ENCODE measurements at places on chromosomes 2 and 18.

DNA sequence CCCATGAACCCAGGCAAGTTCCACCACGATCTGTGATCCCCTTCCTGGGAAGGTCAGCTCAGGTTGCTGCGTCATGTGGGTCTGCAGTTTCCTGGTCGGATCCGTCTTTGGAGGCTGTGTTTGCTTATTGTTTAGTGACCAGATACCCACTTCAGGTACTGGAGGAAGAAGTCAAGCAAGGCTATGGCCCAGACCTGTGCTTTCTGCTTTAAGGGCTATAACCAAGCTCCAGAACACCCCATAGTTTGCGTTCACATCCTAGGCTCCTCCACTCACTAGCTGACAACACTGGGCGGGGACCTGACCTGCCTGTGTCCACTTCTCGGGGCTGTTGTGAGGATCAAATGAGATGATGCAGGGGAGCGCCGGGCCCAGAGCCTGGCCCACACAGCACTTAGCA, 44.0 kb downstream of the MAL start:
- DNase-seq, result no peak

DNA sequence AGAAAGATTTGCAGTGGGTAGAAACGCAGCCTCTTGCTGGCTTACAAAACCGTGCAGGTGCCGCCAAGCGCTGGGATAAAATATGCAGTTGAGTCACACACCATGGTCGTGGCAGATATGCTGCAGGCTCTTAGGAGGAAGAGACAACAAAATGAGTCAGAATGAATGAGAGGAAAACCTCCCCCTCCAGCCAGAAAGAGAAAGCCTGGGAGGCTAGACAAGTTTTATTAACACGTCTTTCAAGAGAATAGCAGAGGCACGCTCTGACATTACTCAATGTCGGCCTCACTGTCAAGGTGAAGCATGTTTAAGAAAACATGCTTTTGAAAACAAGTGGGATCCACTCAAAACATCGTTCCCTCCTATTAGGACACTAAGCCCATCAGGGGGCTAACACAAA, 37.1 kb upstream of the ZCCHC2 start:
- DNase-seq, result no peak

DNA sequence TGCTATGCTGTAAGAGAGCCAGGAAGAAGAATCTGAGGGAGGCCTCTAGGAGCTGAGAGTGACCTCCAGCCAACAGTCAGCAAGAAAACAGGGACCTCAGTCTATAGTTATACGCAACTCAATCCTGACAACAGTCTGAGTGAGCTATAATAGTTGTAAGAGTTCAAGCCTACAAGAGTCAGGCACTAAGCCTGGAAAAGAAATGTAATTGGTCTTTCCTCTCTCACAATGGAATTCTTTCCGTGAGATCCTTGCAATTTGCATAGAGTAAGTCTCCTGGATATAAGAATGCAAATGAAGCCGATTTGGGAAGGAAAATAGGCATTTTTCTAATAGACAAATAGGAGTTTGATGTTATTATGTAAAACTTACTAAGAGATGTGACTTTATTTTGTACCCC, 1332.6 kb upstream of the CELF4 start:
- DNase-seq, result no peak

DNA sequence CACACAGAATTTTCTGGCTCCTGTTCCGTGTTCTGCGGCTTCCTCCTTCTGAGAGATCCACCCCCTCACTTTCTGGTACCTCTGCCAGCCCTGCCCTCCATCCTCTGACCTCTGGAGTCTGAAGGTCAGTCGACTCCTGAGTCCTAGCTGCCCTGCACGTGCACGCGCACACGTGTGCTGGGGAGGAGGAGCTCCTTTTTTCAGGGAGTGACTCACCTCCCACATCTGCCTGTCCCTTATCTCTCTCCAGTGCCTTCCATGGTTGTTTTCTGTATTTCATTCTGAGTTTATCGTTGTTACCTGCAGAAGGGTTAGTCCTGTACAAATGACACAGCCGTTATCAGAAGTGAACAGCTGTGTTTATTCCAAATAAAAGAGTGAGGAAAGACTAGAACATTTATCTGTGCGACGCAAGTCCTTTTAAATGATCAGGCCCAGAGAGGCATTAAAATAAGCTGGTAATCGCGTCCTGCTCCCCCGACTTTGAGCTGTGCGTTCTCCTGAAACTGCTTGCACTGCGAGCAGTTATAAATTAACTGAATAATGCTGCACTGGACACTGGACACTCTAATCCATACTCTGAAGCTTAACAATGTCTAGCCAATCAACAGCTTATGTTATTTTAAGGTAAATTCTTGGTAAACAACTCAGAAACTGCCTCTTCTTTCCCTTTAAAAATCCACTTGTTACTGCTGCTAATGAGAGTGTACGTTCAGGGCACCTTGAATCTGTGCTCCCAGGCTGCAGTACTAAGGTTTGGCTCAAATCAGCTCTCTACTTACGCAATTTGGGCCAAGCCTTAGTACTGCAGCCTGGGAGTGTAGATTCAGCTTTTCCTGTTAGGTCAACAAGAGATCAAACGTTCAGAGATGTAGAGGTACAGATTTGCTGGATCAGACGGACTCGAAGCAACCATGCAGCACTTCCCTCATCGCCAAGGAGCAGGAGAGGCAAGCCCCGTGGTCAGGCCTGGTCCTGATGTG, 72.5 kb downstream of the GALR1 start:
- DNase-seq, result no peak

DNA sequence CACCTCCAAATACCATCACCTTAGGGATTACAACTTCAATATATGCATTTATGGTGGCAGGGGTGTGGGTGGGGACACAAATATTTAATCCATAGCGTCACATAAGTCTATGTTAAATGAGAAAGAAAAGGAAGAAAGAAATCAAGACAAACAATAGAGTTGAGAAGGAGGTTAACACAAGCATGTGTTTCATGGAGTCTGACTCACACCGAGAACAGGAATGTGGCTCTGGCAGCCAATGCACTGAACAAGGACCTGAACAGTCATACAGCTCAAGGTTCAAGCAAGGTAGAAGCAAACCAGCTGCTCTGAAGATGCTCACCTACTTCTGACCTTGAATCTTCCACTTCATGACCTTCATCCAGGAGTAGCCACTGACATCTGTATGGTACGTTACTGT, 36.2 kb upstream of the LPIN1 start:
- no peak for DNase-seq

DNA sequence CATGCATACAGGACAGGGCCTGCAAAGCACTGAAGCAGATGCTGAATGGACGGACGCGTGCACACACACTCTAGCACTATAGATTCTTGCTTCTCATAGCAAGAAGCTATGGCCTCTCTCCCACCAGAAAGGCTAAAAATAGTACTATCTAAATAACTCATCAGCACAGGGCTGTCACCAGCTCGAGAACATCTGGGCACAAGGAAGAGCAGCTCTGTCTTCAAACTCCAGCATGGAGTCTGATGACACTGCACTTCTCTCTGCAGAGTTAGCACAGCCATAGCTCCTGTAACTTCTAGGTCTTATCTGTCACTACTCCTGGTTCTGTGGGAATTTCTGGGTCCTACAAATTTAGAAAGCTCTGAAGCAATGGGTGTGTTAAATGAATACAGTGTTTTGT, 123.5 kb downstream of the MYO5B start:
- DNase-seq, result no peak

DNA sequence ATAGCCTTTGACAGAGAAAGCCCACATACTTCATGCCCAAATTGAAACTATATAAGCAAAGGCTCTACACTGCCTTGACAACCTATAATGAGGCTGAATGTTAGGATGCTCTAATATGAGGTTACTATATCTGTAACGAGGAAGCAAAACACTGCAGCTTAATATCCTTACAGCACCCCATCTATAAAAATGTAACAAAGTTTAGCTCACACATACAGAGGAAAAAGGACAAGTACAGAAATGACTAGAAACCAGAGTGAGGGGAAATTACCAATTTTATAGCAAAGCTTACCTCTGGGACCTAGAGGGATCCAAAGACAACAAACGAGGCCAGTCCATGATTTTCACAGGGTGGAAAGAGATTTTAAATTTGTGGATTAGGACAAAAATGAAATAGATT, 138.5 kb downstream of the COL4A4 start:
- no peak for DNase-seq

GRCh38 chr2:201194097-201194496, 11.2 kb downstream of the CASP10 start:
- DNase-seq, result no peak

- no peak for DNase-seq
Observed at GRCh38 chr2:156322051-156322685, 10.4 kb downstream of the NR4A2 start.
